Neural crest cell (in vitro differentiated cells): ENCODE measurements at places on chromosomes 3 and 15. TPM values are rescaled to one million over a fixed set of nuclear protein-coding genes. Genes with fewer than 3 reads are reported as not detected.

DNA sequence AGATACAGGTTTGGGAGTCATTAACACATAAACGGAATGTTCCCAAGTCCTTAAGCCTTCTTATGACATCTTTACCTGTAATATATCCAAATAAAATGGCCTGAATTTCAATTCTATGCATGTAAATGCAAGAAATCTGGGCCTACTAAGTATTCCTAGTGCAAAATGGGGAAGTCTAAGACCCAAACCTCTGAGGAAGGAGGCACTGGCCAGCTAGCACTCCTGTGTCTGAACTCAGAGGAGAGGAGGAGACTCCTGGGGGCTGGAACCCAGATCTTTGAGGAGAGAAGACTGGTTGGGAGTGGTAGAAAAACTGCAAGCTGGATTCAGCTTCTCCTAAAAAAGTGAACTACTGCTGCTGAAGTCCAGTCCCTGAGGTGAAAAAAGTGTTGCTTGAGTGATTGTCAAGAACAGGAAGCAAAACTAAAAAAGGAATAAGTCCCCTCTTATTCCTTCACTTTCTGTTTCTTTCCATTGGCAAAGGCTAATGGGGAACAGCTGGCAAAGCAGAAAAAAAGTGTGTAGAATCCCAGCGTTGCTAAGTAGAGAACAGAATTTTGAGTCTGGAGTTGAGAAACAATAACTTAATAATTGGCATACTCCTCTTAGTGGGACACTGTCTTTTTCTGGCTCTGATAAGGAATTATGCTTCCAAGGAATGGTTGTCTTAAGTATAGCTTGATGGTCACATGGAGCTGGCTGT lies 54.8 kb upstream of the ATP2C1 start:
- H3K4me1 ChIP-seq: peaks cover 7% of the 10 kb centered on the region
- H3K4me3 ChIP-seq: no peak overlapping the region
- DNase-seq: no peak
- no peaks in the 10 kb centered on the region for H3K36me3 ChIP-seq

DNA sequence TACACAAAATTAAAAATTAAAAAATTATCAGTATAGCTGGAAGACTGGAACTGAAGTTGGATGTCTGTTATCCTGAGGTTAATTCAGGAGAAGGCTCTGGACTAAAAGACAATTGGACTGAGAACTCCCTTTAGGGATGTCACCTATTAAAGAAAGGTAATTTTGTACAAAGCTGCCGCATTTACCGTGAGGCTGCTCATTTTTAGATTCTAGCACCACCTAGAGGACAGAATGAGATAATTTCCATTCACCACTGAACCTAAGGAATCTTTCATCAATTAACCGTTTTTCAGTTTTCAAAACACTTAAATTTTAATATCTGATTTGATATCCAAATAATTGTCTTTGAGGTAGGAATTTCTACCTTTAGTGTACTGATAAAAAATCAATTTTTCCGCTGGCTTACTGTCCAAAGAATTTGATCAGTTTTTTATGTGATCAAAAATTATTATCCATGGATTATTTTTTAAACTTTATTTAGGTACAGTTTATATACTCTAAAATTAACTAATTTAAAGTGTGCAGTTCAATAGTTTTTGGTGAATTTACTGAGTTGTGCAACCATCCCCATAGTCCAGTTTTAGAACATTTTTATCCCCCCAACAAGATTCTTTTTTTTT lies 106.7 kb upstream of the TNIK start:
- no peak for DNase-seq
- peaks cover 26% of the 10 kb centered on the region for H3K4me1 ChIP-seq
- no peaks in the 10 kb centered on the region for H3K27me3 ChIP-seq
- H3K36me3 ChIP-seq: peaks cover 3% of the 10 kb centered on the region

GRCh38 chr3:55292360-55292759 lies 194.7 kb downstream of the WNT5A start:
- no peak for DNase-seq
- no peaks in the 10 kb centered on the region for H3K27me3 ChIP-seq
- no peak overlapping the region for H3K27ac ChIP-seq
- H3K4me3 ChIP-seq: no peak overlapping the region
- H3K36me3 ChIP-seq: no peaks in the 10 kb centered on the region

- H3K27ac ChIP-seq: no peak overlapping the region
- no peak overlapping the region for H3K4me3 ChIP-seq
- peaks cover 3% of the 10 kb centered on the region for H3K36me3 ChIP-seq
- H3K27me3 ChIP-seq: no peaks in the 10 kb centered on the region
- no peak for DNase-seq
- H3K4me1 ChIP-seq: peaks cover 28% of the 10 kb centered on the region
Measured at GRCh38 chr3:44342176-44342790, 3.7 kb downstream of the TCAIM start.

- no peak for DNase-seq
- H3K36me3 ChIP-seq: peaks cover 9% of the 10 kb centered on the region
- no peak overlapping the region for H3K27ac ChIP-seq
- no peaks in the 10 kb centered on the region for H3K27me3 ChIP-seq
- peaks cover 7% of the 10 kb centered on the region for H3K4me1 ChIP-seq
Measured at GRCh38 chr15:69009341-69009740, 5.2 kb upstream of the NOX5 start.

- no peak for DNase-seq
- no peaks in the 10 kb centered on the region for H3K27me3 ChIP-seq
- no peak overlapping the region for H3K4me3 ChIP-seq
- H3K4me1 ChIP-seq: no peaks in the 10 kb centered on the region
- H3K27ac ChIP-seq: no peak overlapping the region
Measured at GRCh38 chr3:48068886-48069285, 52.7 kb upstream of the MAP4 start.

DNA sequence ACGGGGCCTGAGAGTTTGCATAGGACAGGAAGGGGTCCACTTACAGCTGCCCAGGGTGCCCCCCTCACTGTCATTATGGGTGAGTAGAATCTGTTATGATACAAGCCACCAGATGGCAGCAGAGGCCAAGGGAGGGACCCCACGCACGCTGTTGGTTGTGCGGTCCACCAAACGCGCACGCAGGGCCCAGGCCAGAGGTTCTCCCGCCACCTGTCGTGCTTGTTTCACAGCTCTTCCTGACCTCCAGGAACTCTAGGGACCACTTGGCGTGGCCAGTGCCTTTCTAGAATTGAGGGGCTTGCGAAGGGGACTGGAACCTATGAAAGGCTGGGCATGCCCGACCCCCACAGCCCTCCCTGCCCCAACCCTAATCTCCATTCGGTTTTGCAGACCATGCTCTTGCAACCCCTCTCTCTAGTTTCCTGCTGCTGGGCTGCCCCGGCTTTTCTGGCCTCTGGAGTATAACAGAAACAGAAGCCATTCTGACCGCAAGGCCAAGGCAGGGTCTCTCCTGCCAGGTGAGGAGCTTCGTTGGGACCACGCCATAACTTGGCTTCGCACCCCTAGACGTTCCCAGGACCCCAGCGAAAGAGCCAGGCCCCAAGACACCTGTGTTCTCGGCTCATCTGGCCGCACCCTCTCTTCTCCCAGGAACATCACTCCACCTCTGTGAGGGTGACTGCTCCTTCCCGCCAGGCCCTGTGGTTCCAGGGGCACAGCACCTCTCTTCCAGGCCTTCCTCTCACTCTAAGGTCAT lies 46.0 kb downstream of the ALDH1L1 start:
- no peak overlapping the region for H3K4me3 ChIP-seq
- H3K27ac ChIP-seq: no peak overlapping the region
- no peaks in the 10 kb centered on the region for H3K27me3 ChIP-seq
- no peaks in the 10 kb centered on the region for H3K36me3 ChIP-seq

- H3K4me1 ChIP-seq: peaks cover 31% of the 10 kb centered on the region
- peak overlapping the region; percentile 74 for H3K27ac ChIP-seq
- peak overlapping the region; percentile 94 for H3K4me3 ChIP-seq
Measured at GRCh38 chr3:39052583-39052982, 767 bp downstream of the WDR48 start.

ATP13A4 gene
- 0.30 and 0.57 TPM in 2 replicates for total RNA-seq

PATL2 gene
- total RNA-seq: 0.35 and 0.68 TPM in 2 replicates

GRCh38 chr3:172256101-172256734 lies 192.0 kb downstream of the GHSR start:
- no peaks in the 10 kb centered on the region for H3K27me3 ChIP-seq
- no peak for DNase-seq
- no peak overlapping the region for H3K4me3 ChIP-seq
- peaks cover 32% of the 10 kb centered on the region for H3K4me1 ChIP-seq
- H3K36me3 ChIP-seq: peaks cover 6% of the 10 kb centered on the region

DNA sequence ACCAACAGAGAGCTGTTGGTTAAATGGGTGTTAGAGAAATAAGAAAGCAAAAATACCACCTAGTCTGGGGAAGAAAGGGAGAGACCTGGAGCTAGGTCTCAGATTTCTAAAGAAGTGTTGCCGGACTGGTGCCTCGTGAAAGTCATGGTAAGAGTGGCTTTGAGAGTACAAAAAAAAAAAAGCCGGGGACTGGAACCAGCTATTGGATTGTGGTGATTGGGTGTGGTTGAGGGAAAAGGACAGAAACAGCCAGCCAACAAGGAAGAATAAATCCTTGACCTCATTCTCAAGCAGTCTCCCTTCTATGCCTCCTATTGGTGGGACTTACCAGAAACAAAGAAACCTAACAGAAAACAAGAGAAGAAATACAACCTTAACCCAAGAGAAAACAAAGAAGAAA lies 346.4 kb upstream of the KCNMB2 start:
- peaks cover 2% of the 10 kb centered on the region for H3K36me3 ChIP-seq
- no peak overlapping the region for H3K27ac ChIP-seq
- H3K4me1 ChIP-seq: peaks cover 7% of the 10 kb centered on the region
- H3K27me3 ChIP-seq: no peaks in the 10 kb centered on the region

GALNT15 gene
- total RNA-seq: not detected in 2 replicates

- peaks cover 10% of the 10 kb centered on the region for H3K27me3 ChIP-seq
- H3K4me1 ChIP-seq: peaks cover 25% of the 10 kb centered on the region
- no peaks in the 10 kb centered on the region for H3K36me3 ChIP-seq
- DNase-seq: no peak
Measured at GRCh38 chr15:70585707-70586034, 177.7 kb downstream of the UACA start.

- no peak overlapping the region for H3K4me3 ChIP-seq
- peaks cover 59% of the 10 kb centered on the region for H3K27me3 ChIP-seq
- H3K27ac ChIP-seq: no peak overlapping the region
- no peaks in the 10 kb centered on the region for H3K36me3 ChIP-seq
- no peak for DNase-seq
Measured at GRCh38 chr3:194083637-194084224, 52.2 kb upstream of the HES1 start.

GRCh38 chr3:89067736-89068135 lies 39.7 kb upstream of the EPHA3 start:
- peaks cover 3% of the 10 kb centered on the region for H3K36me3 ChIP-seq
- peaks cover 6% of the 10 kb centered on the region for H3K4me1 ChIP-seq
- H3K27me3 ChIP-seq: no peaks in the 10 kb centered on the region
- H3K27ac ChIP-seq: no peak overlapping the region

GRCh38 chr15:78272776-78273175 lies 8.4 kb downstream of the DNAJA4 start:
- DNase-seq: no peak
- H3K36me3 ChIP-seq: no peaks in the 10 kb centered on the region
- H3K27ac ChIP-seq: no peak overlapping the region

ZNF619 gene
- 5.4 and 5.9 TPM in 2 replicates for total RNA-seq

DNA sequence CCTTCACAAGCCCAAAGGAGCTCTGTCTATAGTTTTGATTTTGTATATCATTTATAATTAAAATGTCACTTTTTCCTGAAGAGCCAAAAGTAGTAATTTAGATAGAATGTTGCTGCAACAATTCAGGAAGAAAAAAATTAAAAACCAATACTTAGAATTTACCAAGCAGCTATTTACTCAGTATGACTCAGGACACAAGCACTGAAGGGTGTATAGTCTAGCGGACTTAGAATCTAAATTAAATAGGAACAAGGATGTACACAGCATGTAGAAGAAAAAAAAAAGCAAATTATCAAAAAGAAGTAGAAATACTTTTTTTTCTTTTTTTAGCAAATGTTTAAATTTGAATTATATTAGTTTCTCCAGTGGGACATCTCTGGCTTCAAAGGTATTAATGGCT lies 31.6 kb downstream of the PGBD4 start:
- no peak overlapping the region for H3K27ac ChIP-seq
- no peaks in the 10 kb centered on the region for H3K36me3 ChIP-seq
- no peak for DNase-seq
- H3K27me3 ChIP-seq: no peaks in the 10 kb centered on the region
- H3K4me3 ChIP-seq: no peak overlapping the region

DNA sequence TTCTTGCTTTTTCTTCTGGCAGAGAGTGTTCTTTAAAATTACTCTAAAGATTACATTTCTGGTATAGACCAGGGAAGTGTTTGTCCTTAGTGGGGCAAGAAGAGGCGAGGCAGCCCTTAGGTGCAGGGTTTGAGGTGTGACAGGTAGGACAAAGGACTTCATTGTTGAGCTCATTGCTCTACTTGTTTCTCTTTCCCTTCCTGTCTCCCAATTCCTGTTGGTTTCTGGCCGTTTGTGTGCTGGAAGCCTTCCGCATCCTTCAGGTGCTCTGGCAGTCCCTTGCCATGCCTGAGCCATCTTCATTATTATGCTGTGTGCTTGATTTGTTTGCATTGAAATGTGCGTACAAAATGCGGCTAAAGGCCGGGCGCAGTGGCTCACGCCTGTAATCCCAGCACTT lies 85.1 kb downstream of the CCK start:
- peaks cover 3% of the 10 kb centered on the region for H3K36me3 ChIP-seq
- no peak overlapping the region for H3K4me3 ChIP-seq
- no peaks in the 10 kb centered on the region for H3K27me3 ChIP-seq
- no peak for DNase-seq
- H3K27ac ChIP-seq: no peak overlapping the region

- no peak for DNase-seq
- no peak overlapping the region for H3K4me3 ChIP-seq
- peak overlapping the region; percentile 68 for H3K27ac ChIP-seq
- no peaks in the 10 kb centered on the region for H3K27me3 ChIP-seq
- H3K4me1 ChIP-seq: peaks cover 24% of the 10 kb centered on the region
Measured at GRCh38 chr3:184645336-184645735, 66.5 kb downstream of the MAGEF1 start.

DNA sequence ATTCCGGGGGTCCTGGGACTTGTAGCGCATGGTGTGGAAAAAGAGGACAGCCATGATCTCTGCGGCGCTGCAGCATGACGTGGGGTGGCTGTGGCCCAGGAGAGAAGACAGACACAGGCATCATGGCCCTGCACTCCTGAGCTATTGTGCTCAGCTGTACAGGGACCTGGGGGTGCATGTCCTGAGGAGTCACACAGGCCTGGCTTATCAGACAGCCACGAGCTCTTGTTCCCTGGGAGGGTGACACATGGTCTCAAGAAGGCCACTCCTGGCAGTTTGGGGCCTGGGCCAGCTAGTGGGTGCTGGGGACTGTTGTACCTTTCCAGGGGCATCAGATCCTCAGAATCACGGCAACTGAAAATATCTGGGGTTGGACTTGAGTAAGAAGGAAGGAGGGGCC lies 13.7 kb downstream of the TKT start:
- peak overlapping the region; percentile 67 for H3K27ac ChIP-seq
- H3K4me3 ChIP-seq: peak overlapping the region; percentile 19
- peaks cover 8% of the 10 kb centered on the region for H3K36me3 ChIP-seq

- peaks cover 24% of the 10 kb centered on the region for H3K27me3 ChIP-seq
- peaks cover 4% of the 10 kb centered on the region for H3K36me3 ChIP-seq
- H3K4me3 ChIP-seq: peak overlapping the region; percentile 60
- peaks cover 58% of the 10 kb centered on the region for H3K4me1 ChIP-seq
- H3K27ac ChIP-seq: peak overlapping the region; percentile 2
Measured at GRCh38 chr15:74170071-74170844, 3.3 kb upstream of the ISLR start.

GRCh38 chr15:29826908-29827820 lies 4.9 kb upstream of the TJP1 start:
- no peaks in the 10 kb centered on the region for H3K27me3 ChIP-seq
- DNase-seq: no peak
- H3K4me1 ChIP-seq: peaks cover 18% of the 10 kb centered on the region
- H3K27ac ChIP-seq: no peak overlapping the region

GRCh38 chr3:57227930-57228751 lies 612 bp downstream of the APPL1 start:
- peak overlapping the region; percentile 50 for H3K27ac ChIP-seq
- DNase-seq: peak; percentile 32
- H3K36me3 ChIP-seq: peaks cover 3% of the 10 kb centered on the region
- peaks cover 9% of the 10 kb centered on the region for H3K27me3 ChIP-seq
